ENCODE measurements at places on chromosomes 2 and 18.
A peak's percentile ranks its signal among the peaks of the same experiment; 100 is the strongest.

- DNase-seq: no peak
These were observed 194.3 kb downstream of the MYCN start for GRCh38 chr2:16134436-16135165.

DNA sequence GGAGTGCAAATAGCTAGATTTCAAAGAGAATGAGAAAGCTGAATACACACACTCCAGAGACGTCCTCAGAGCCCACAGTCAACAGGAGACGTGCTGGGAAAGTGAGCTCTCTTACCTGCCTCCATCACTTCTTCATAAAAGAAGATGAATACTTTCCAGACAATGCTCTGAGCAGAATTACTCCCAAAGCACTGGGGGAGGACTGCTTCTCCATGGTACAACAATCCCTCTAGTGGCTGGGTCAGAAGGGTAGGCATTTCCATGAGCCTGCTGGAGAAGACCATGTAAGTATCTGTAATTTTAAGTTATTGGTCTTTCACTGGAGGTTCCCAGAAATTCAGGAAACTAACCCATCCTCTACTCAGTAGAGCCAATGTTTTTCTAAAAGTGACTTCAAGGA, 190.3 kb downstream of the RBM43 start:
- DNase-seq: no peak

DNA sequence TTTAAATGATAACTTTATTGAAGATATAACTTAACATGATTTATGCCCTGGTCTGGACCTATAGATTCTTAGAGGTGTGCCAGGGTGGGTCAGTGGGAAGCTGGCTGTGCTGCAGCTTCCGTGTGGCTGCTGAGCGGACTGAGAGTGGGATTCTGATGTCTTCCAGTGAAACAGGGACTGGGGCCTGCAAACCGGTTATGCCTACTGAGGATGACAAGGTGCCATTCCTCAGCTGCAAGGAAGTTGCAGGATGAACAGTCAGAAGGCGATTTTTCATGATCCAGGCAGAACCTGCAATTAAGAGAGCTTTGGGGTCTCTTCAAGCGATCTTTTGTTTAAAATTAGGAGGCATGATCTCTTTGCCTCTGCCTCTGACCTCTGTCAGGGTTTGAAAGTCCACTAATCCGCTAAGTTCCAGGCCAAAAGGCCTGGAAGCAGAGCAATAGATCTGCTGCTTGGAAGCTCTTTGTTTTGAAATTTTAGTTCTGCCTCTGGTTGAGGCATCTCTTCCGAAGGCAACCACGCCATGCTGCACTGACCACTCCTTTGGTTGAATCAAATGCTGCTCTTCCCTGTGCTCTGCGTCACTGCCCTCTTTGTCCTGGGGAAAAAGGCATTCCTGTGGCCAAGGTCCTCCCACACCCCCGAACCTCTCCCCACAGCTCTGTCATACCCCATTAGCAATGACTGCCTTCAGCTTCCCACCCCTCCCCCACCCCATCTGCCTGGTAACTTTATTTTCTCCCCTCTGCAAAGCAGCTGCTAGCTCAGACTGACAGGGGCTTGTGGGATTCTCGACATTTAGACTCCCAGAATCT, 2.0 kb downstream of the TMEM169 start:
- DNase-seq: peak; percentile 46

- no peak for DNase-seq
These were observed 62.4 kb upstream of the XIRP2 start for GRCh38 chr2:166825914-166826313.

DNA sequence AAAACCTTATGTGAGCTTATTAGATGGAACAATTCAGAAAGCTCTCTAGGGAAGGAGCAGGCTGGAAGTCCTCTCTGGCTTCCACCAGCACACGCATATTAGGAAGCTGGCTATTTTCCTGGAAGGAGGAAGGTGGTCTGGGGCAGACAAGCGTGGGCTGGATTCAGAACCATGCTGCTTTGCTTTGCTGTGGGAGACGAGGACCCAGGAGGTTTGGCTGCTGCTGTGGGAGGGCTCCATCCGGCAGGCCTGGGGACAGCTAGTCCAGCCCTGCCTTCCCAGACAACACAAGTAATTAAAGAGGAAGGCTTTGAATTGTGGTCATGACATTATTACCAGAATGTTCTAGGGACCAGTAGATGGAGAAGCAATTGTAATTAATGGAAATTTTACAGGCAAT, 238.8 kb upstream of the MYT1L start:
- no peak for DNase-seq

GRCh38 chr2:236816197-236817170, 246.9 kb downstream of the ACKR3 start:
- DNase-seq: no peak

DNA sequence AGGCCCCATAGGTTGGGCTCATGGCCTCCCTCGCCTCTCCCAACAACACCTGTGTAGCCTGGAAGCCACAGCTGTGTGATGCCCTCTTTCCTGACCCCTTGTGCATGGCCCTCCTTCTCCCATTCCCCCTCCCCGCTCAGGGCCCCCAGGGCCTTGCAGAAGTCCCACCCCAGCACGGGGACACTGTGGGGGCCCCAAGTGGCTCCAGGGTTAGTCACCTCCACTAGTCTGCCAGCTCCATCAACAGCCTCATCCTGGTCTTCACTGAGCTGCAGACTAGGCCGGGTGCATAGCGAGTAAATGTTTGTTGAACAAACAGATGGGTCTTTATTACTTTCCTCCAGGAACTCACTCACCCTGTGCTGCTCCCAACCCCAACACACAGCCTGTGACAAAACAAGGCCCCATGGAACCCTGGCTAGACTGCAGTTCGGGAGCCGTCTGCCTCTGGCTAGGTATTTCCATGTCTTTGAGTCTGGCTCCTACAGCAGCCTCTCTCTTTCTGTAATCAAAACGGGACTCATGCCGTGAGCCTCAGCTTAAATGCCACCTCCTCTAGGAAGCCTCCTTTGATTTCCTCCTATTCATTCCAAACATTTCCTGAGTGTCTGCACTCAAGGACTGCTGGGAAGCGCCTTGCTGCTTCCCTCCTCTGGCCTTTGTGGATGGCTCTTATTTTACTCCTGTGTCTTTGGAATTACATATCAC, 109.9 kb upstream of the ID2 start:
- DNase-seq: no peak

DNA sequence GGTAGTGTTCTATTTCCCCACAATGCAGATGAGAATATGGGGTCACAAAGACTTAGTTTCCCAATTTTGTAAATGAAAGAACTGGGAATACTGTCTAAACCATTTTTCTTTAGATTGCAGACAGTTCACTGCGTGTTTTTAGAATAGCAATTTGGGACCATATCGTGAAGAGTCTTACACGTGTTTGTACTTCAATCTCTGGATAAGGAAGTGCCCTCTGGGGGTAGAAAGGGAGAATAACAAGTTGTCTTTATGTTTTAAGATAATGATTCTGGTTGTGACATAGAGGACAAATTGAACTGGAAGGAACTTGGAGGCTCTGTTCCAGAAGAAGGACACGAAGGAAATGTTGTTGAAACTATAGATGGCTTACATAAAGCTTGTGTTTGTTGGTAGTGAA, 457.7 kb downstream of the CBLN2 start:
- no peak for DNase-seq

DNA sequence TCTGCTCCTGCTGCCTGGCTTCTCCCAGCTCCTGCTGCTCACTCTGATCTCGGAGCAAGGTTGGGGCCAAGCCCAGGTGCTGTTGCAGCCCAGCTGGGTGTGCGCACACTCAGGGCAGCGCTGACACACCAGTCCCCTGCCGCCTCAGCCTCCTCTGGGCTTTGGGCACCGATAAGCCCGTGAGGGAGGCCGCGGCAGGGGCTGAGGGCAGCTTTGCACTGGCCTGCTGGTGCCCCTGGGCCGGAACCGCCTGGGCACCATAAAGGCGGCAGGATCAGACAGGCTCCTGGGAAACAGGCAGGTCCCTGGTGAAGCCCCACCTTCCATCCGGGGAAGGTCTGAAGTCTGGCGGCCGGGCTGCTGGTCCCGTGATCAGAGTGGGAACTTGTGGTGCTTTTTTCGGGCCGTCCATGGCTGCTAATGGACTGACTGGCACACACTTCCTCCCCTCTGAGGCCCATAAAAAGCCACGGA, 14.1 kb upstream of the EML6 start:
- DNase-seq: no peak

GRCh38 chr18:76808561-76808960, 13.8 kb upstream of the ZNF236 start:
- no peak for DNase-seq

DNA sequence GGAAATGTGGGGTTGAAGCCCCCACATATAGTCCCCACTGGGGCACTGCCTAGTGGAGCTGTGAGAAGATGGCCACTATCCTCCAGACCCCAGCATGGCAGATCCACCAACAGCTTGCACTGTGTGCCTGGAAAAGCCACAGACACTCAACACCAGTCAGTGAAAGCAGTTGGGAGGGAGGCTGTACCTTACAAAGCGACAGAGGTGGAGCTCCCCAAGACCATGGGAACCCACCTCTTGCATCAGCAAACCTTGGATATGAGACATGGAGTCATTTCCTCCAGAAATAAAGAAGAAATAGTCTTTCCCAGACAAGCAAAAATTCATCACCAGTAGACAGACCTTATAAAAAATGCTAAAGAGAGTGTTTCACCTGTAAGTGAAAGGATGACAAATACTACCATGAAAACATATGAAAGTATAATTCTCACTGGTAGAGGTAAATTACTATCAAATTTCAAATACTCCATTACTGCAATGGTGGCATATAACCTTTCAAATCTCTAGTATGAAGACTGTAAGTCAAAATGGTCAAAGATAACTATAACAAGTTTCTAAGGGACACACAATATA, 152.6 kb upstream of the EPHA4 start:
- DNase-seq: no peak

GRCh38 chr2:7116511-7116910, 199.3 kb downstream of the RNF144A start:
- no peak for DNase-seq

DNA sequence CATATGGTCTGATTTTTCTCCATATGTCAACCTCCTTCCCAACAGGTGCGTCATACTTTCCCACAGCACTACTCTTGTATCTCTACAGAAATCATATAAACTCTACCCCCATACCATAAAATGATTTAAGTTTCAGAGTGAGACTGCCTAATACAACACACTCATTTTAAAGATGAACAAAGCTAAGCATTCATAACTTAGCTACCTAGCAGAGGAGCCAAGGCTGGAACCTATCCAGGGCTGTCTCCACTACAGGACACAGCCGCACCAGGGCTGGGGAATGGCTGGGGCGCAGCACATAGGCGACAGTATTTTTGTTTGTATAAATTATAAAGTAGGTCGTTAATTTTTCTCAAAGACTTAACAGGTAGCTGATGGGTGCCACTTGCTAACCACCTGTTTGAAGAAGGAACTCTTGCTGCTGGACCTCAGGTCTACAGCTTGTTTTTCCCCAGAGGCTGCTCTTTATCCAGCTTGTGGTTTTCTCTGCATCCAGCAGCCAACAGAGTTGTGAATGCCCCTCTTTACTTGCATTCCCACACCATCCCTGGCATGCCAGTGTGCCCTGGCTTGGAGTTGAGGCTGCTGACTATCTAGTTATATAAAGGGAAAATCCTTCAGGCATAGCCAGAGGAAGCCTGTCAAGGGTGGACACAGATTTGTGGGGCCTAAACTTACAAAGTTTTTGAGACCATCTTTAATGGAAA, 62.0 kb downstream of the HNRNPLL start:
- no peak for DNase-seq

DNA sequence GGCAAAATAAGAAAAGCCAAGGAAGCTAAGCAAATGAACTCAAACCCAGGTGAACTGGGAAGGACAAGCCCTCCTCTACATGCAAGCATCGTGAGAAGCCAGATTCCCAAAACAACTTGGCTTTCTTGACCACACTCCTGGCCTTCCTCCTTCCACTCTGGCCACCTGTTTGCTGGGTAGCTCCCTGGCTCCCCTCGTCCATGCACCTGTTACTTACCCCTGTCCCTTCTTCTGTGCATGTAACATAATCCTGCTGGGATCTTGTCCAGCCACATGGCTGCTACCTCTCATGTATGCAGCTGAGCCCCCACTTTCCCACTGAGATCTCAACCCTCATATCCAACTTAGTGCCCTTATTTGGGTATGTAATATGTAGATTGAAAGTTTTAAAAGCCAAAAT, 121.6 kb downstream of the MYO5B start:
- DNase-seq: no peak

GRCh38 chr18:12327510-12328178, 19.6 kb downstream of the TUBB6 start:
- no peak for DNase-seq

- DNase-seq: no peak
These were observed 133.1 kb downstream of the TTN start for GRCh38 chr2:178674122-178674521.

DNA sequence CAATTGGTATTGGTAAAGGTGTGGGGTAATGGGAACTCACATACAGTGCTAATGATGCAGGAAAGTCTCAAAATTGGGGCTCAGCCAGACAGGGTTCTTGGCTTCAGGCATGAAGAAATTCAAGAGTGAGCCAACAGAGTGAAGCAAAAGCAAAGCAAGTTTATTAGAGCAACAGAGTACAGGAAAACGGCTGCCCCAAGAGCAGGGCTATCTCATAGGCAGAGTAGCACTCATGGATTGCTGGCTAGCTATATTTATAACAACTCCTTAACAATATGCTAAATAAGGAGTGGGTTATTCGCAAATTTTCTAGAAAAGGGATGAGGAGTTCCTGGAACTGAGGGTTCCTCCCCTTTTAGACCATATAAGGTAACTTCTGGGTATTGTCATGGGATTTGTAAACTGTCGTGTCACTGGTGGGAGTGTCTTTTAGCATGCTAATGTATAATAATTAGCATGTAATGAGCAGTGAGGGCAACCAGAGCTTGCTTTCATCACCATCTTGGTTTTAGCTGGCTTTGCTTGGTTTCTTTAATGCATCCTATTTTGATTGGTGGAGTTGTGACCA, 233.8 kb upstream of the NOL4 start:
- DNase-seq: no peak

- DNase-seq: no peak
These were observed 128.9 kb upstream of the OTOS start for GRCh38 chr2:240269380-240269779.

- no peak for DNase-seq
These were observed 12.1 kb downstream of the COPS9 start for GRCh38 chr2:240123821-240124650.

All from C1 segment of cervical spinal cord (tissue), 14 donors.